ENCODE measurements at places on chromosomes 4 and X. TPM values are rescaled to one million over a fixed set of nuclear protein-coding genes. Genes with fewer than 3 reads are reported as not detected.

Gene CTAG1A
- polyA plus RNA-seq = not detected

Gene ADAM29
- not detected for polyA plus RNA-seq

Gene NDUFA1
- polyA plus RNA-seq = 55.6 TPM

Gene FGF2
- not detected for polyA plus RNA-seq

Gene PLAC8
- polyA plus RNA-seq = 170 TPM

Gene PLAC1
- polyA plus RNA-seq = not detected

Gene UCHL1
- polyA plus RNA-seq = not detected

Gene HPGDS
- polyA plus RNA-seq = 0.30 TPM

Gene NXF2
- not detected for polyA plus RNA-seq

Gene LRCH2
- polyA plus RNA-seq = not detected

Gene DCK
- 13.3 TPM for polyA plus RNA-seq

- H3K27ac ChIP-seq = no peak overlapping the region
- H3K36me3 ChIP-seq = no peaks in the 10 kb centered on the region
- no peaks in the 10 kb centered on the region for H3K27me3 ChIP-seq
- H3K4me3 ChIP-seq = no peak overlapping the region
- DNase-seq = no peak
Measured at GRCh38 chr4:98642991-98643426, 15.4 kb downstream of the TSPAN5 start.

- no peak overlapping the region for H3K27ac ChIP-seq
- H3K4me1 ChIP-seq = no peaks in the 10 kb centered on the region
- no peak for DNase-seq
- H3K36me3 ChIP-seq = no peaks in the 10 kb centered on the region
- no peaks in the 10 kb centered on the region for H3K27me3 ChIP-seq
Measured at GRCh38 chr4:67037504-67038227, 507.6 kb downstream of the CENPC start.

GRCh38 chr4:107935246-107935645, 3.9 kb downstream of the CYP2U1 start:
- peaks cover 27% of the 10 kb centered on the region for H3K4me1 ChIP-seq
- no peak overlapping the region for H3K27ac ChIP-seq
- peaks cover 11% of the 10 kb centered on the region for H3K27me3 ChIP-seq
- no peak overlapping the region for H3K4me3 ChIP-seq
- DNase-seq = no peak

DNA sequence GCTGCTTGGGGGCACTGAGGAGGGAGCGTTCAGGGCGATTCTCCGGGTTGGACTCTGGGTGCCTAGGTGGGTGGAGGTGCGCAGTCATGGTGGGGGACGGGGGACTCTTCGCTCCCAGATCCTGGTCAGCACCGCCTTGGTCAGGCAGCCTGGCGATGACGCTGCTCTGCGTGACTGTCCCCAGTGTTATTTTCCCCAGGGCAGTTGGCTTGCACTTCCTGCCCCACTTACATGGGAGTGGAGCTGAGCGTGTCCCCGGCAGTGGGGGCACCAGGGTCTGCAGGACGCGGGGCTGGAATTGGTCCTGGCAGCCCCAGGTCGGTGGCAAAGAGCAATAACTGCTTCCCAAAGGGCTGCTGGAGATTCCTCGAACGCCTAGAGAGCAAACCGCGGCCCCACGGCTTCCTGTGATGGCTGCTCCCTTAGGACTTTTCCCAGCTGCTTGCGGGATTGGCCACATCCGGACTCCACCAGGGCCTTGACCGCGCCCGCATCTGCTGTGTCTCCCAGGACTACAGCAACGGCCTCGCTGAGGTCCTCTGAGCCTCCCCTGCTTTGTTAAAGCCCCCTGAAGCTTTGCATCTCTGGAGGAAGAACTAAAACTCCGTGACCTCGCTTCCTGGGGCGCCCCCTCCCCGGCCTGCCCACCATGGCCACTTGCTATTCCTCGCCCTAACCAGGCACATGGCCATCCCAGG, 35.3 kb upstream of the GPR78 start:
- H3K27ac ChIP-seq = no peak overlapping the region
- DNase-seq = no peak
- H3K4me1 ChIP-seq = no peaks in the 10 kb centered on the region
- no peaks in the 10 kb centered on the region for H3K36me3 ChIP-seq
- no peaks in the 10 kb centered on the region for H3K27me3 ChIP-seq
- no peak overlapping the region for H3K4me3 ChIP-seq

DNA sequence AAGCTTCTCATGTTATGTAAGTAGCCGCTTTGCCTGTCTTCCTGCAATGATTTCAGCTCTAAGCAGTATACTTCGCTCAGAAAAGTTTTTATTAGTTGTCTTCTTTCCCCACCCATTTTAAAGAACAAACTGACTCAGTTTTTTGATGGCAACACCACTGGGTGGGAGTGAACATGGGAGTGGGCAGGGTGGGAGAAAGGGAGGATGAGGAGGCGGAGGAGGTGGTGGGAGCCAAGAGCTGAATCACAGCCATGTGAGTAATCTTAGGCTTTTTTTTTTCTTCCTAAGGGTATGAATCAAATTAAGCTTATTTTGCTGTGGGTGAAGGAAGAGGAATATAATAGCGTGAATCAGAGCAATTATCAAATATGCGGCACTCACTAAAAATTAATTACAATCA, 574.3 kb upstream of the DIPK2B start:
- no peak overlapping the region for H3K27ac ChIP-seq
- H3K27me3 ChIP-seq = peaks cover 60% of the 10 kb centered on the region
- no peak overlapping the region for H3K4me3 ChIP-seq
- H3K4me1 ChIP-seq = peaks cover 25% of the 10 kb centered on the region

DNA sequence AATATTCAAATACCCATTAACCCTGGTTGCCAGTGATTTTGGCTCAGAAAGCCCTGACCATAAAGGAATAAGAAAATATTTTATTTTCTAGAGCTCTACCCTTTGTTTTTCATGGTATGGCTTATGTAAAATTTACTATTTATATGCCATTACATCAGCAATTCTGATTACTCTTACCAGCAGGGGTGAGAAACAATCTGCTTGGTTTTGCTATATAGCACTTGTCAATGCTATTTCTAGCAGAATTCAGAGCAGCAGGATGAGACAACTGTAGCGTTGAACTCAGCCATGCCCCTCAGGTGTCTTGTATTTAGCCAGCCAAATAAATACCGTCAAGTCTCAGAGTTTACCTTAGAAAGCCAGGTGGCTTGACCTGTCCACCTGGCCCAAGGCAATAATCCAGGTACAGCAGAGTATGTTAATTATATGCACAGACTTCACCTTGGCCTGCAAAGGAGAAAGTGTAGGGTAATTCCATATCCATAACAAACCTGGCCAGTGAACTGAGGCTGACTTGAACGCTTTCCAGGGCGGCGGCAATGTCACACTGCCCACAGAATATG, 1303.5 kb downstream of the RAPGEF2 start:
- H3K27me3 ChIP-seq = no peaks in the 10 kb centered on the region
- H3K4me3 ChIP-seq = no peak overlapping the region
- H3K36me3 ChIP-seq = no peaks in the 10 kb centered on the region
- H3K4me1 ChIP-seq = no peaks in the 10 kb centered on the region

GRCh38 chr4:94722270-94722669, 35.5 kb upstream of the BMPR1B start:
- H3K27ac ChIP-seq = no peak overlapping the region
- H3K4me1 ChIP-seq = no peaks in the 10 kb centered on the region
- no peaks in the 10 kb centered on the region for H3K36me3 ChIP-seq
- no peak for DNase-seq
- H3K4me3 ChIP-seq = no peak overlapping the region

DNA sequence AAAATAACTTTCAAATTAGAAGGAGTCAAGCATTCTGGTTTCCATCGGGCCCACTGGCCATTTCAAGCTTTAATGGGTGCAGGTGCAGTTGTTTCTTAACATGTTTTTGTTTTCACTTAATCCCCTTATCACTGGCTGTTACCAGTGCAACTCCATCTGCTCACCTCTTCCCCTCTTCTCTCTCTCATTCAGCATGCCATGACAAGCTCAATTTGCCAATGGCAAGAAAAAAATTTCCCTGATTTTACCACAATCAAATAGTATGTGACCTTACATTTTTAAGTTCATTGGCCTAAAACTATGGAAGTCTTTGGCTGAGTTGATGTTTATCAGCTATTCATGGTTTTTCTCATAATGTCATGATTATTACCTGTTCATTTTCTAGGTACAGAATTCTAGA, 299.1 kb upstream of the BMP3 start:
- no peak overlapping the region for H3K27ac ChIP-seq
- H3K4me3 ChIP-seq = no peak overlapping the region
- no peaks in the 10 kb centered on the region for H3K36me3 ChIP-seq
- no peaks in the 10 kb centered on the region for H3K27me3 ChIP-seq
- H3K4me1 ChIP-seq = no peaks in the 10 kb centered on the region

DNA sequence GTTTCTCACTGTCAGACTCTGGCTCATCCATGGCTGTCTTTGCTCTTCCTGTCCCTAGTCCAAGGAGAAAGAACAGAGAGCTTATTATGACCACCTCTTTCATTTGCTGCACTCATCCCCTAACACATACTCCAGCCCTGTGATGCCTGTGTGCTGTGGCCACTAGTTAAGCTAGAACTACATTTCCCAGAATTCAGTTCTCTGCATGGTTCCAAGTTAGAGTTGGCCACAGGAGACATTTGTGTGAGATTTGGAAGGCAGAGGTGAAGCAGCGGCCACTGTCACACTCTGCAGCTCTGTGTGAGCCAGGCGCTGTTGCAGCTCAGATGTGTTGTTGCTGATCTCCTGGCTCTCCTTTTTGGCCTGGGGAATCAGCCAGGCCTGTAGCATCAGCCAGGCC, 188.2 kb upstream of the ATP6AP2 start:
- no peaks in the 10 kb centered on the region for H3K27me3 ChIP-seq
- no peaks in the 10 kb centered on the region for H3K36me3 ChIP-seq
- H3K4me1 ChIP-seq = peaks cover 8% of the 10 kb centered on the region
- no peak overlapping the region for H3K27ac ChIP-seq

- no peaks in the 10 kb centered on the region for H3K36me3 ChIP-seq
- H3K27ac ChIP-seq = no peak overlapping the region
- DNase-seq = no peak
- H3K27me3 ChIP-seq = no peaks in the 10 kb centered on the region
- no peak overlapping the region for H3K4me3 ChIP-seq
Measured at GRCh38 chrX:13538414-13538813, 31.0 kb upstream of the EGFL6 start.

DNA sequence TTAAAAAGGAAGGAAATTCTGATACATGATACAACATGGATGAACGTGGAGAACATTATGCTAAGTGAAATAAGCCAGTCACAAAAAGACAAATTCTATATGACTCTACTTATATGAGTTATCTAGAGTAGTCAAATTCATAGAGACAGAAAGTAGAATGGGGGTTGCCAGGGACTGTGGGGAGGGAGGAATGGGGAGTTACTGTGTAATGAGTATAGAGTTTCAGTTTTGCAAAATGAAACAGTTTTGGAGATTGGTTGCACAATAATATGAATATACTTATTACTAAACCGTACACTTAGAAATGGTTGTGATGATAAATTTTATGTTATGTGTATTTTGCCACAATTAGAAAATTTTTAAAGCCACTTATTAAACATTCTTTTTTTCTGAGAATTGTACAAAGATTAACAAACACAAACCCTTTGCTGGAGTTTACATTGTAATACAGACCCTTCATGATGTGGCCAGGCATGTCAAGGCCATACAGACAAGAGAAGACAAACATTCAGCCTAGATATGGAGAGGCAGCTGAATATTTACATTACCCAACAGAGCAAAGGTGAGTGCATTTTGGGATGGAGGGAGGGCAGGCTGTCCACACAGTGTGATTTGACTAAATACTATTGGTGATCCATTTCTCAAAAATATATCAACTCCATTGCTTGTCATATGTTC, 21.2 kb upstream of the GPC3 start:
- H3K4me1 ChIP-seq = no peaks in the 10 kb centered on the region
- no peak overlapping the region for H3K4me3 ChIP-seq
- no peaks in the 10 kb centered on the region for H3K27me3 ChIP-seq
- DNase-seq = no peak
- H3K36me3 ChIP-seq = no peaks in the 10 kb centered on the region

DNA sequence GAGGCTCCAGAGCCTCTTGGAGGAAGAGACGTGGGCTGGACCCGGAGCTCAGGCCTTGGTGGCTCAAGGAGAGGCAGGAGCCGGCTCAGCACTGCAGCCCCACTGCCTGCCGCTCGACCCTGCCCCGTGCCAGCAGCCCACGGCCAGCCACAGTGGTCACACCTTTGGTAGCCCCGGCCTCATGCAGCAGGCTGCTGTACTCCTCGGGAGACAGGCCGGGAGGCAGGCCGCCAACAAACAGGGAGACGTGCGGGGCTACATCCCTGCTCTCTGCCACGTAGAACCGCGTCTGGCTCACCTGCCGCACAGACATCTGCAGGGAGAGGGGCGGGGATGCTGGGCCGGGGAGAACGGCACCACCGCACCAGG, 7.6 kb downstream of the DGKQ start:
- no peak overlapping the region for H3K27ac ChIP-seq
- peaks cover 6% of the 10 kb centered on the region for H3K4me1 ChIP-seq
- H3K36me3 ChIP-seq = peaks cover 63% of the 10 kb centered on the region
- DNase-seq = no peak
- H3K27me3 ChIP-seq = peaks cover 15% of the 10 kb centered on the region
